ENCODE measurements at places on chromosomes 3 and 15. TPM values are rescaled to one million over a fixed set of nuclear protein-coding genes. Genes with fewer than 3 reads are reported as not detected.

The MUSTN1 gene
- 0.85 TPM for total RNA-seq

The TIMP4 gene
- 0.66 TPM for total RNA-seq

The CPEB1 gene
- total RNA-seq: 0.09 TPM

The ECE2 gene
- total RNA-seq: not detected

The GOLGA6L7 gene
- not detected for total RNA-seq

The PCYT1A gene
- total RNA-seq: 23.3 TPM

The FBXW12 gene
- total RNA-seq: 0.05 TPM

The A4GNT gene
- total RNA-seq: 0.05 TPM

The GABRR3 gene
- 0.05 TPM for total RNA-seq

The MEGF11 gene
- total RNA-seq: 0.28 TPM

DNA sequence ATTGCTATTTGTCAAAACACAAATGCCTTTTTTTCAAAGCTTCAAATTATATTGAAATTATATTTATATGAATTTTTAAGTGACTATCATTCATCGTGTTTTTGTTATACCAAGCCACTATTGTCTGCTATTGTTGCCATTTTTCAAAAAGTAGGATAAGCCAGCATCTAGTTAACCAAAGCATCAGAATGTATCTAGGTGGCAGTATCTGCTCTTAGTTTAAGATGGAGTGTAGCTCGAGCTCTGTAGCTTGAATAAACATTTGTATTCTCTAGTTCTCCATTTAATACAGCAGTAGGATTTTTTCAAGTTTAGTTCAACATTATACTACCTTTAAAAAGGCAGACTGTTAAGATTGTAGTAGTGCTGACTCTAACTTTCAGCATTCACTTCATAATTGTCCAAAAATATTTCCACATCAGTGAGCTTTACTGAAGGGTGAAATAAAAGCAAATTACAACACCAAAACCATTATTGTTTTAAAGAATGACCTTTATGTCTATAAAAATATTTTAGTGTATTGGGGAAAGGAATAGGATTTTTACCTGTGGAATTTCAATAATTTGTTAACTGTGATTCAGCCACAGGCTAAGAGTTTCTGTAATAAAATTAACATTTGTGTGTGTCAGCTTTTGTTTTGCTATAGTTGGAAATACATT is 19.6 kb upstream of the C15orf61 start:
- DNase-seq: no peak

GRCh38 chr3:69200384-69201068 is 78.1 kb upstream of the LMOD3 start:
- DNase-seq: no peak

DNA sequence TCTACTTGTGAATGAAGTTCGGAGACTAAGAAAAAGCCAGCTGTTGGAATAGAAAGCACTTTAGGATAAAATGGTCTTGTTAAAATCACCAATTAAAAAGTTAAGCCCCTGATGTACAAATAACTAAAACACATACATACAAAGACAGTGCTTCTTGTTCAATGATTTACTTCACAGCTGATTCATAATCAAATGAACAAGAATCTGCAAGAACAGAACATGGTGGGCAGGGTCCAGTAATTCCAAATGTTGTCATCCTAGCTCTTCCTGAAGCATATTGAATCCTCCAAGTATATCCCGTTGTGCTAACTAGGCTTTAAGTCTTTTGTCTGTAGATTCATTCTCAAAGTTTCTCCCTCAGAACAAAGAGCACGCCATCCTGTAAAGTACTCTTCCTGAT is 24.5 kb downstream of the NIT2 start:
- no peak for DNase-seq

DNA sequence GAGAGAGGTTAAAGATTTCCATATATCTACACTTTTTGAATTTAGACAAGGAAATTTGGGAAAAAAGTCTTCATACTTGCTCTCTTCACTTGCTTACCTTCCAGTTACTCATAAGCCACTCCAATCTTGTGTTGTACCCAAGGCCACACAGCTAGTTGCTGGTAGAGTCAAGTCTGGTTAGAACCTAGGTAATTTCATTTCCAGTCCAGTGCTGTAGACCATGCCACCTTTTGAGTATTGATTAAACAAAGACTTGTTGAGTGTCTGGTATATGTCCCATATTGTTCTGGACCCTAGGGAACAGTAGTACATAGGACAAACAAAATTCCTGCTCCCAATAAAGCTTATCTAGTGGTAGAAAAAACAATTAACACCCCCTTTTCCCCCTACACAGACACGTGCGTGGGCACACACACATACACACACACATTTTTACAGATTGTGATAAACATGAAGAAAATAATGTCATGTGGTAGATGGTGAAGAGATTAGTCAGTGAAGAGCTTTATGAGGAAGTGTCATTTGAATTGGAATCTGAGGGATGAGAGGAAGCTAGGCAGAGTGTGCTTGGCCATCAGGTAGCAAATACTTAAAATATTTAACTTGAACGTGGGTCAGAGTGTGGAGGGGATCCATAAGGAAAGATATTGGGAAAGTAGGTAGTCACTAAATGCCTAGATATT is 2.1 kb downstream of the CMC1 start:
- no peak for DNase-seq

DNA sequence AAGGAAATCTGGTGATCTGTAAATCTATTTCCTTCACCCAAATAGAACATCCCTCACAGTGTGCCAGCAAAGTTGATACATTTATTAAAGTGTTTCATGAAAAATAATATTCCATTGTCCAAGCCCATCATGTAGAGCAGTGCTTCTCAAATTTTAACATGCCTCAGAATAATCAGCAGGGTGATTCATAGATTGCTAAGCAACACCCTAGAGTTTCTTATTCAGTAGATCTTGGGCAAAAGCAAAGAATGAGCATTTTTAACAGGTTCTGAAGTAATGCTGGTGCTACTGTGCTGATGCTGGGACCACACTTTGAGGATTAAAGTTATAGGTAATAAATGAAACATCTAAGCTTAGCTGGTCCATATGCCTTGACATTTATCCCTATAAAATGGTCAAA is 210.5 kb downstream of the ZIC4 start:
- no peak for DNase-seq

GRCh38 chr3:129633751-129634481 is 27.4 kb upstream of the PLXND1 start:
- DNase-seq: no peak

GRCh38 chr3:57951066-57951882 is 56.9 kb upstream of the FLNB start:
- no peak for DNase-seq

- DNase-seq: no peak
Observed at GRCh38 chr3:169133178-169134161, 530.0 kb downstream of the MECOM start.

DNA sequence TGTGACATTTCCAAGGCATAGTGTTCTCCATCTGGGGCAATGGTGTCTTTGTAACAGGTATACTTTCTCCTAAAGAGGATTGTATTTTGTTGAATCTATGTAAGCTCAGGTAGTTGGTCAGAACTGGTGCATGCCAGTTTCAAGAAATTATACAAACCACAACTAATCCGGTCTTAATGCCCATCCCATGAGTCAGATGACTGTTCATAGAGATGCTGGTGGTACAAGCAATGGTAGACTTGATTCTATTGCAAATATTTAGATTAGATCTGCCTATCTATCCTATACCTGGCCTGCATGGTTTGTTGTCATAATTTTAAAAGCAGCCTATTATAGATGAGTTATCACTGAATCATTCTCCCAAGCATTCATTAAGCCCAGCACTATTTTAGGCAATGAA is 43.5 kb downstream of the ATP13A5 start:
- DNase-seq: no peak

- DNase-seq: no peak
Observed at GRCh38 chr3:30198162-30198561, 408.2 kb upstream of the TGFBR2 start.

GRCh38 chr3:161452179-161452578 is 44.4 kb upstream of the OTOL1 start:
- no peak for DNase-seq

All from thymus (tissue), 14 donors.